ENCODE measurements at places on chromosomes 4 and X. TPM values are rescaled to one million over a fixed set of nuclear protein-coding genes. Genes with fewer than 3 reads are reported as not detected.

DNA sequence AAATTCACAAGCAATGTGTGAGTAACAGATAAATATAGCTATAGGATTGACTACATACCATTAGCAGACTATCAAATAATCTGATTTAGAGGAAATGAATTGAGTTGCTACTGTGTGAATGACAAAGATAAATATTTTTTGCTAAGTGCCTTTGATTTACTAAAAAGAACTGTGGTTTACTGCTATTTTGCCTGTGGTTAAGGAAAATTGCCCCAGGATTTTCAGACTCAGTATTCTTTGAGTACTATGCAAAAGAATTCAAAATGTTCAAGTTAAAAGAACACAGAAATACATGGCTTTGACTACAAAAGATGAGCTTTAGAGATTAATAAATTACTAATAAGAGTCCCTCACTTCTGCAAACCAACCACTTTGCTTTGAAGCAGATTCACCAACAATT, 853.8 kb downstream of the ADGRL3 start:
- H3K4me3 ChIP-seq = no peak overlapping the region
- no peaks in the 10 kb centered on the region for H3K36me3 ChIP-seq
- no peaks in the 10 kb centered on the region for H3K27me3 ChIP-seq
- DNase-seq = no peak
- H3K4me1 ChIP-seq = no peaks in the 10 kb centered on the region

GRCh38 chrX:69282893-69283690, 117.8 kb upstream of the PJA1 start:
- no peaks in the 10 kb centered on the region for H3K36me3 ChIP-seq
- DNase-seq = no peak
- H3K27ac ChIP-seq = no peak overlapping the region

GRCh38 chrX:148629434-148629833, 129.0 kb downstream of the AFF2 start:
- no peaks in the 10 kb centered on the region for H3K4me1 ChIP-seq
- no peak for DNase-seq
- no peak overlapping the region for H3K4me3 ChIP-seq
- H3K27me3 ChIP-seq = no peaks in the 10 kb centered on the region
- H3K36me3 ChIP-seq = no peaks in the 10 kb centered on the region
- H3K27ac ChIP-seq = no peak overlapping the region

GRCh38 chr4:8585721-8586212, 5.6 kb downstream of the GPR78 start:
- no peak overlapping the region for H3K4me3 ChIP-seq
- H3K36me3 ChIP-seq = no peaks in the 10 kb centered on the region
- no peak for DNase-seq
- H3K27ac ChIP-seq = no peak overlapping the region

- H3K4me3 ChIP-seq = no peak overlapping the region
- no peak overlapping the region for H3K27ac ChIP-seq
- DNase-seq = no peak
- H3K27me3 ChIP-seq = no peaks in the 10 kb centered on the region
- no peaks in the 10 kb centered on the region for H3K4me1 ChIP-seq
Measured at GRCh38 chrX:132508834-132509233, 20.0 kb upstream of the MBNL3 start.

DNA sequence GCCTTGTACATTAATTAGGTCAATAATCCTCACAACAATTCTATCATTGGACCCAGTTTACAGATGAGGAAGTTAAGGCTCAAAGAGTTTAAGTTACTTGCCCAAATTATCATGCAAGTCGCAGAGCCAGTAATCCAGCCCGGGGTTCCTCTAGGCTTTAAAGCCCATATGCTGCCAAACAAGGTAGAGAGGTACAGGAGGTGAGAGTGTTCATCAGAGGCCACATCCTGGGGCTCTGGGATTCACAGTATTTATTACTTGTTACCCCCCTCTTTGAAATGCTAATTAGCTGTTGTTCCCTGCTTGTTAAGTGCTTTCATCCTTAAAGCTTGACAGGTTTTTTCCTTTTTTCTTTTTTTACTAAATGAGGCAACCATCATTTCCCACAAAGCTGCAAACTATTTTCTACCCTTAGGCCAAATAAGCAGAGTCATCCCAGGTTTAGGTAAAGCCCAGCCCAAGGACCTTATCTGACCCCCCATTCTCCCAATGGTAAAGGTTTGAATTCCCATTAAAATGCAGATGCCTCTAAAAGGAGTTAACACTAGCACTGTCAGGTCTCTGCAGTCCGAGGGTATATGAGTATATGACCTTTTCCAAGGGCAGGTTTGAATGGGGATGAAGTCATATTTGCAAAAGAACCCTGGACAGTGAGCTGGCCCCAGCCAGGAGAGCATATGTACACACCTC, 150.3 kb downstream of the SOX3 start:
- H3K4me1 ChIP-seq = no peaks in the 10 kb centered on the region
- DNase-seq = no peak
- no peak overlapping the region for H3K27ac ChIP-seq
- no peak overlapping the region for H3K4me3 ChIP-seq
- no peaks in the 10 kb centered on the region for H3K36me3 ChIP-seq
- H3K27me3 ChIP-seq = no peaks in the 10 kb centered on the region

GRCh38 chr4:54942721-54943120, 182.7 kb downstream of the KDR start:
- no peak overlapping the region for H3K27ac ChIP-seq
- no peak for DNase-seq
- no peaks in the 10 kb centered on the region for H3K4me1 ChIP-seq
- H3K4me3 ChIP-seq = no peak overlapping the region
- H3K27me3 ChIP-seq = no peaks in the 10 kb centered on the region
- no peaks in the 10 kb centered on the region for H3K36me3 ChIP-seq

DNA sequence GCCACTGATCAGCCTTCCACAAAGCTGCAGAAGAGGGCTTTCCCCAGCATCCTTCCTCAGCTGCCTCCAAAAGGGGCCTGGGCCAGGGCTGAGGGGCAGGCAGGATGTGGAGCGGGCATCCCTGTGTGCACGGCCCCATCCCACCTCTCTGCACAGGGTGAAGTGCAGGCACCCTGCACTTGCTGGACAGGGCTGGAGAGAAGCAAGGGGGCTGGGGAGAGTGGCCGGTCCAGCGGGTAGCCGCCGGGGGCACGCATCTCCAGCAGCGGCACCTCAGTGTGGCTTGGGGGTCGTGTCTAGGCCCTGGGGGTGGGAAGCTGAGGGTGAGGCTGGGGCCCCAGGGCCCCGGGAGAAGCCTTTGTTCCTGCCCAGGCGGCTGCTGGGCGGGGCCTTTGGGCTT, 3.0 kb downstream of the AVPR2 start:
- no peaks in the 10 kb centered on the region for H3K36me3 ChIP-seq
- H3K4me1 ChIP-seq = peaks cover 4% of the 10 kb centered on the region
- DNase-seq = no peak
- no peak overlapping the region for H3K4me3 ChIP-seq
- H3K27me3 ChIP-seq = no peaks in the 10 kb centered on the region

DNA sequence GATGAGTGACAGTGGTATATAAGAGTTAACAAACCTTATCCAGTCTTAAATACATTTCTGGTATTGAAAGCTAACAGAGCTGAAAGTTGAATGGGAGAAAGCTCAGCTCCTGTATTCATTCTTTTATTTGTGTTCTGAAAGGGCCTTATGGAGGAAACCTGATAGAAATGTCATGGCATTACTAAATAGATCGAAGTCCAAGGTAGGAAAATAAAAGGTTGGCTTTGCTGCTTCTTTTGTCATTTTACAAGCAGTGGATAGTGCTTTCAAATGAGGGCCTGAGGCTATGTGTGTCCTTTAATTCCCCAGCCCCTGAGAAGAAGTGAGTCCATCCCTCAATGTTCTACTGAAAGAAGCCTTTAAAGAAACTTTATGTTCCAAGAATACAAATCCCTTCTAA, 974.3 kb upstream of the INTU start:
- no peaks in the 10 kb centered on the region for H3K4me1 ChIP-seq
- no peaks in the 10 kb centered on the region for H3K27me3 ChIP-seq
- H3K27ac ChIP-seq = no peak overlapping the region

GRCh38 chrX:48590203-48591103, 6.8 kb upstream of the WDR13 start:
- H3K4me1 ChIP-seq = no peaks in the 10 kb centered on the region
- no peak for DNase-seq
- no peaks in the 10 kb centered on the region for H3K27me3 ChIP-seq

DNA sequence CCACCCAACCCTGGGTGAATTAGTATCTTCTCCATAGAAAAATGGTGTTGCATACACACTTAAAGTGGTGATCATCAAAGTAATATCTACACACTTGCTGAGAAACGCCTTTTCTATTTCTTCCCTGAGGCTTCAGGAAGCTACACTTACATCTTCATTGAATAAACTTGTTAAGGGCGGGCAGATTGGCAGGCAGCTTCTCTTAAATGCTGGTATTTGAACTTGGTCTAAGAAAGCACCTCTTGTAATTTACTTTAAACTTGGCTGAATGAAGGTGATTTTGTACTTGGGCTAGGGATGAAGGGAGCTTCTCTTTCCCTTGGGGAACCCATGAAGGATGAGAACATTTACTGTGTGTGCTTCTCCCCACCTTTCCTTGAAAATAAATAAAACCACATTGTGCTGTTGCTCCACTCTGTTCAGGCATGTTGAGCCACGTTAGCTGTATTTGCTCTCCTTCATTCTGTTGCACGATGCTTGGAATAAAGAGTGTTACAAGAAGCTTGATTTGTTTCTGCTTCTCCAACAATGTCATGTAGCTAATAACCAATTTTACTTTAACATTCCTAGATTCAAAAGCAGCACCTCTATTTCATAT, 430.1 kb downstream of the ANKRD50 start:
- no peak overlapping the region for H3K27ac ChIP-seq
- H3K36me3 ChIP-seq = no peaks in the 10 kb centered on the region
- no peaks in the 10 kb centered on the region for H3K27me3 ChIP-seq
- H3K4me3 ChIP-seq = no peak overlapping the region
- no peak for DNase-seq
- no peaks in the 10 kb centered on the region for H3K4me1 ChIP-seq

DNA sequence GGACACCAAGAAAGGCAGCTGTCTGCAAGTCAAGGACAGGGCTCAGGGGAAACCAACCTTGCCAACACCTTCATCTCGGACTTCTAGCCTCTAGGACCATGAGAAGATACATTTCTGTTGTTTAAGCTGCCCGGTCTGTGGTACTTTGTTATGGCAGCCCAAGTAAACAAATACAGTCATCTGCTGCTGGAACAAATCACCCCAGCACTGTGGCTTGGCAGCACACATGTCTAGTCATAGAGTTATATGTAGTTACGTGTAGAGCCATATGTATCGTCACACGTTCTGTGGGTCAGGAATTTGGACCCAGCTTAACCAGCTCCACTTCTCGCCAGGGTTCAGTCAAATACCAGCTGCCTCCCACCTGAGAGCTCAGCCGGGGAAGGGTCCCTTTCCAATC, 2.5 kb downstream of the HTT-AS start:
- no peak overlapping the region for H3K4me3 ChIP-seq
- H3K36me3 ChIP-seq = no peaks in the 10 kb centered on the region
- no peak for DNase-seq
- H3K27ac ChIP-seq = no peak overlapping the region

Gene OPHN1
- 4.3 TPM for polyA plus RNA-seq

GRCh38 chr4:24772952-24773351, 22.4 kb upstream of the SOD3 start:
- H3K27ac ChIP-seq = no peak overlapping the region
- DNase-seq = no peak
- H3K36me3 ChIP-seq = no peaks in the 10 kb centered on the region
- no peak overlapping the region for H3K4me3 ChIP-seq

Gene ARAP2
- 13.2 TPM for polyA plus RNA-seq

DNA sequence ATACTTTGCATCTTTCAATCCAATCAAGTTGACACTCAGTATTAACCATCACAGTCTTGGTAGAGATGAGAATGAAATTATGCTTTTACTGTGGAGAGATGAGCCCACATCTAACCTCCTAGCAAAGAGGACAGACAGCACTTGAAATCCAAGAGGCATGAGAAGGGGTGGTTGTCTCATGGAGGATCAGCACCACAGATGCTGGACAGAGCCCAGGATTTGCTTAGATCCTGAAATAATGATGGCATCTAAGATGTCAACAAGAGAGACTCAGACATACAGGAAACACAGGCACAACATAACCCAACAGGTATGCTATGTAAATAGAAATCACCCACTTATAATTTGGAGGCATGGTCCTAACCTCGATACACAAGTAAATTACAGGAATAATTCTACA, 74.3 kb upstream of the VCX2 start:
- H3K36me3 ChIP-seq = no peaks in the 10 kb centered on the region
- no peaks in the 10 kb centered on the region for H3K4me1 ChIP-seq
- H3K27ac ChIP-seq = no peak overlapping the region
- no peak for DNase-seq
- H3K27me3 ChIP-seq = no peaks in the 10 kb centered on the region

DNA sequence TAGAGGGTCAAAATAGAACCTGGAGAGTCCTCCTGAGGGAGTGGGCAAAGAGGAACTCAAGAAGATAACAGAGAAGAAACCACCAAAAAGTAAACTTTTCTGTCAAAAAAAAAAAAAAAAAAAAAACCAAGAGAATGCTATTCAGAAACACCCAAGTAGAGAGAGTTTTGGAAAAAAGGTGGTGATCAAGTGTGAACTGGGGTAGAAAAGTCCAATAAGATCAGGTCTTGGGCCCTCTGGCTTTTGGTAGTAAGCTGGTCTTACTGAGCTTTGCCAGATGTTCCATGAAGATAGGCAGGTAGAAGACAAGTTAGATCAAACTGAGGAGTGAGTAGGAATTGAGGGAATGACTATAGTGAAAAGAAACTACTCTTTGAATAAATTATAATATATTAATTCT, 167.5 kb downstream of the COL25A1 start:
- H3K27ac ChIP-seq = no peak overlapping the region
- no peak overlapping the region for H3K4me3 ChIP-seq
- no peaks in the 10 kb centered on the region for H3K4me1 ChIP-seq
- no peaks in the 10 kb centered on the region for H3K27me3 ChIP-seq
- no peaks in the 10 kb centered on the region for H3K36me3 ChIP-seq

GRCh38 chrX:16060252-16060651, 63.1 kb upstream of the GRPR start:
- no peak for DNase-seq
- H3K4me1 ChIP-seq = no peaks in the 10 kb centered on the region
- no peak overlapping the region for H3K27ac ChIP-seq
- H3K36me3 ChIP-seq = no peaks in the 10 kb centered on the region
- H3K4me3 ChIP-seq = no peak overlapping the region
- no peaks in the 10 kb centered on the region for H3K27me3 ChIP-seq

GRCh38 chr4:76623217-76624045, 188.4 kb downstream of the SHROOM3 start:
- H3K36me3 ChIP-seq = peaks cover 6% of the 10 kb centered on the region
- H3K27me3 ChIP-seq = no peaks in the 10 kb centered on the region
- no peak overlapping the region for H3K4me3 ChIP-seq
- H3K4me1 ChIP-seq = peaks cover 3% of the 10 kb centered on the region
- peak overlapping the region; percentile 37 for H3K27ac ChIP-seq
